Activated CD4-positive, alpha-beta T cell treated with anti-CD3 and anti-CD28 coated beads, Interleukin-2, amount 10 ng/mL, durations not matched to agents 7 days and 5 days (primary cell): ENCODE measurements at places on chromosomes 2 and 18.

- no peak for DNase-seq
These were observed 88.2 kb downstream of the CRACDL start for GRCh38 chr2:98847853-98848252.

GRCh38 chr2:220396287-220396686, 768.9 kb downstream of the SLC4A3 start:
- DNase-seq, result no peak

DNA sequence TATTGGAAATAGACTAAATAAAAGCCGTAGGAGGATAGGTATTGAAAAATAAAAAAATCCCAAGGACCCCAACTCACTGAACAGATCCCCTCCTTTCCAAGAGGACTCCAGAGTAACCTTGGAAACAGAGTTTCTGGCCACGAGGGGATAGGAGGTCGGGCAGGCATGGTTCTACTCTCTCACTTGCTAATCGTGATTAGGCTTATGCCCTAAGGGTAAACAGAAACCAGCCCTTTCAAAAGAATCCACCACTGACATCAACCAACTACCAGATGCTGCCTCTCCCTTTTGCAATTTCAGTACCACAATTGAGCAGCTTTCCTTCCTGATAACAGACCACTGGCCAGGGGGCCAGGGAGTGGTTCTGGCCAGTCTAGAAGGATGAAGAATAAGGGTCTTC, 477.8 kb downstream of the EIPR1 start:
- no peak for DNase-seq

- no peak for DNase-seq
These were observed 11.2 kb upstream of the GYPC start for GRCh38 chr2:126644630-126645191.

GRCh38 chr2:216181953-216182461, 72.9 kb downstream of the XRCC5 start:
- DNase-seq, result no peak
